ENCODE measurements at places on chromosomes 4 and X. TPM values are rescaled to one million over a fixed set of nuclear protein-coding genes. Genes with fewer than 3 reads are reported as not detected.

Gene FRMPD4
- 2.6 TPM for total RNA-seq

Gene PLP1
- 60.7 TPM for total RNA-seq

Gene FDCSP
- not detected for total RNA-seq

Gene UGT2B15
- not detected for total RNA-seq

Gene KLB
- 0.04 TPM for total RNA-seq

Gene TACR3
- 0.28 TPM for total RNA-seq

Gene SOD3
- 0.07 TPM for total RNA-seq

Gene SSX3
- total RNA-seq = not detected

Gene CLDN34
- total RNA-seq = not detected

Gene ODAPH
- total RNA-seq = not detected

Gene ENPEP
- total RNA-seq = 0.44 TPM

Gene ATOH1
- 0.55 TPM for total RNA-seq

Gene AVPR2
- total RNA-seq = not detected

Gene SRPK3
- not detected for total RNA-seq

Gene HTN1
- total RNA-seq = not detected

DNA sequence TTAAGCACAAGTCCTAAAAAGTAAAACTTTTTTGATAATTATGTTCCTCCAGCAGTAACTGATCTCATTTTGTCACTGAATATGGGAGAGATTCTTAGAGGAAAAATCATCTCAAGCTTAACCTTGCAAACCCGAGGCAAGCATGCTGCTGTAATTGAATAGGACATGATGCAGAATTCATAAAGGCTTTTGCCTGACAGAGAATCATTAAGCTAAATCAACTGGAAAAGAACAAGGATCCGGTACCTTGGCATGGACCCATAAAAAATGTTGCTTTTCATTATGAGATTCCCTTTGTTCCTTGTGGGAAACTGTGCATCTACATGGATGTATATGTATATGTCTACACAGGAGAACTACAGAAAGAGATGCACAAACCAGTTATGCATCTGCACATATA lies 149.1 kb downstream of the PAPSS1 start:
- no peak for DNase-seq

DNA sequence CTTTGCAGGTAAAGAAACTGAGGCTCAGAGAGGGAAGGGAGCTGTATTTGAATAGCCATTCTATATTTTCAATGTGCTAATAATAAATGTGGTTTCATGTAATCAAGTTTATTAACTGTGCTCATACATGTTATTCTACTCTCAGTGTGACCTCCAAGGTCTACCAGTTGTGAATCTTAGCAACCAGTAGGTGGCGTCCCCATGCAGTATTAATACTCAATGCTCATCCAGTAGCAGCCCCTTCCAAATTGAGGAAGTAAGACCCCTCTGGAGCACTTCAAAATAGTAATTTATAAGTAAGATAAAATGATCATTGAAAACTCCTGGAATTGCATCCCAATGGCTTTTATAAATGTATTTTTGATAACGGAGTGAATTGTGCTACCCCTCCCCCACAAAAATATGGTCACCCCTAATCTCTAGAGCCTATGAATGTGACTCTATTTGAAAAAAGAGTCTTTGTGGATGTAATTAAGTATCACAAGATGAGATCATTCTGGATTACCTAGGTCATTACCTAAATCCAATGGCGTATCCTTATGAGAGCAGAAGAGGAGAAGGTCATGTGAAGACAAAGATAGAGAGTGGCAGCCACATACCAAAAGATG lies 20.4 kb upstream of the SEPSECS start:
- DNase-seq = peak; percentile 17

- DNase-seq = no peak
These were observed 101.4 kb upstream of the GPC4 start for GRCh38 chrX:133516686-133517085.

GRCh38 chrX:19514791-19515614 lies at the start of gene MAP3K15:
Gene MAP3K15 (minus strand): TSS chrX:19515508. CDS start chrX:19515261, 247 bp downstream.
- peak; percentile 84 for DNase-seq

DNA sequence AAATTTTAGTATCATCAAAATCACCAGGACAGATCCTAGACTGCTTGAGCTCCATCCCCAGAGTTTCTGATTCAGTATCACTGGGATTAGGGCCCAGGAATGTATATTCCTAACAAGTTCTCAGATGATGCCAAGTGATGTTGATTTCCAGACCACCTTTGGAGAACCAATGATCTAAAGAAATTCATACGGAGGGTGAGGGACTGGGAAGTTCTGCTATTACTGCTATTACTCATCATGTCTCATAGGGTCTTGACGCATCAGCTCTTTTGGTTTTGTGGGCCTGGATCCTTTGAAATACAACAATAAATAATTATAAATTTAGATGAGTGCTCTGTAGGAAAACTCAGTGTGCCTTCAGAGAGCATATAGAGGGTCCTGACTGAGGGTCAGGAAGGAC lies 59.8 kb upstream of the LGI2 start:
- DNase-seq = no peak

GRCh38 chrX:133530960-133531359 lies 115.7 kb upstream of the GPC4 start:
- no peak for DNase-seq

DNA sequence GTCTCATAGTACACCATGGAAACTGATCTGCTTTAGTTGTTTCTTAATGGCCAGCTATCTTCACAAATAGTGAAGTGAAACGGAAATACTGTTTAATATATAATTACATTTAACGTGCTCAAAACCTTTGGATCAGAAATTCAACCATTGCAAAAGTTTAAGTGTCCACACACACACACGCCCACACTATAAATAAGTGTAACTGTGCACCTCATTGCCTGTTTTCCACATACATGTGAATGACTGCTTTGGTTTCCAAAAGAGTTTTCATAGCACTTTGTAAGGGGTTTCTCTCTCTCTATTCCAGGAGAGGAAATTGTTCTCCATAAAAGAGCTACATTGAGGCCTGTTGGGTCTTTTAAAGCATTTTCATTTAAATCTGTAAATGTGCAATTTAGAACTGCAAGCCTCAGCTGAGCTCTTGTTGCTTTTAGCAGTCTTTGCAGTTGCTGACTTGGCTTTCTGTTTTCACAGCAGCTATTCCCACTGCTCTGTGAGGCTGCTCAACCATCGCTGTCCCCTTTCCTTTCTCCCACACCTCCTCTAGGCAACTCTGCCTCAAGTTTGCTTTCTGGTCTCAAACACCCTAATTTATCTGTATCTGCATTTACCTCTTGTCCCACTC lies 94.5 kb downstream of the RAPGEF2 start:
- no peak for DNase-seq

GRCh38 chr4:141573678-141574077 lies 62.7 kb upstream of the IL15 start:
- DNase-seq = no peak

DNA sequence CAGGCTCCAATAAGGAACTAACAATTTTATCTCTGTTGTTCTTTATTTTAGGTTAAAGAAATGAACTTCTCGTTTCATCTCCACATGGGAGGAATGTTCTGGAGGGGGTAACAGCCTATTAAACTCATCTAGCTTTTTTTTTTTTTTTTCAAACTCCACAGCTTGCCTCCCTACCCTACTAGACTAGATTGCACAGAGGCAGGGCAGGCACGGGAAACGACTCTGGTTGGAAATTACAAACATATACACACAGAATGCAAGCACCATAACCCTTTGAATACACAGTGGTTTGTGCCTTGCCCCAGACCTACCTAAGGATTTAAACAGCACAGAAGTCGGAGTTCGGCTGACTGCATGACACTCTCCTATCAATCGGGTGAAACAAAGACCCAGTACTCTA lies 2.7 kb downstream of the MECP2 start:
- DNase-seq = no peak

- DNase-seq = no peak
These were observed 33.4 kb downstream of the TXLNG start for GRCh38 chrX:16819634-16820033.

DNA sequence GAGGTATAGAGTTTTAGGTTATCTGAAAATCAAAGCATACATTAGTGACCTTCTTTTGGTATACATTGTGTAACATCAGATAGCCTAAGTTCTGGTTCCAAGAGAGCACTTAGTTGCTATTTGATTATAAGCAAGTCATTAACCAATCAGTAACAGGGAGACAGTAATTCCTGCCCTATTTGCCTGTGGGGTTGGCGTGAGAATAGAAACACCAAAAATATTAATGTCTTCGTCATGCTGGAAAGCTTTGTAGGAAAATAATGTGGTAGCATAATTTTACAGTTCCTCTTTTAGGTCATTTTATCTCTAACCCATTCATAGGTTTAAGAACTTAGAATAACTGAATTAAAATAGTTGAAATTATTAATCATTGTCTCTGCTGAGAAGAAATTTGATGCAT lies 37.8 kb downstream of the NPNT start:
- DNase-seq = no peak

- DNase-seq = no peak
These were observed 517.1 kb upstream of the ZFP42 start for GRCh38 chr4:187478292-187479140.

GRCh38 chrX:76931518-76931917 lies 504.0 kb downstream of the MAGEE1 start:
- no peak for DNase-seq

GRCh38 chr4:8613421-8614364 lies 21.1 kb downstream of the CPZ start:
- DNase-seq = no peak

DNA sequence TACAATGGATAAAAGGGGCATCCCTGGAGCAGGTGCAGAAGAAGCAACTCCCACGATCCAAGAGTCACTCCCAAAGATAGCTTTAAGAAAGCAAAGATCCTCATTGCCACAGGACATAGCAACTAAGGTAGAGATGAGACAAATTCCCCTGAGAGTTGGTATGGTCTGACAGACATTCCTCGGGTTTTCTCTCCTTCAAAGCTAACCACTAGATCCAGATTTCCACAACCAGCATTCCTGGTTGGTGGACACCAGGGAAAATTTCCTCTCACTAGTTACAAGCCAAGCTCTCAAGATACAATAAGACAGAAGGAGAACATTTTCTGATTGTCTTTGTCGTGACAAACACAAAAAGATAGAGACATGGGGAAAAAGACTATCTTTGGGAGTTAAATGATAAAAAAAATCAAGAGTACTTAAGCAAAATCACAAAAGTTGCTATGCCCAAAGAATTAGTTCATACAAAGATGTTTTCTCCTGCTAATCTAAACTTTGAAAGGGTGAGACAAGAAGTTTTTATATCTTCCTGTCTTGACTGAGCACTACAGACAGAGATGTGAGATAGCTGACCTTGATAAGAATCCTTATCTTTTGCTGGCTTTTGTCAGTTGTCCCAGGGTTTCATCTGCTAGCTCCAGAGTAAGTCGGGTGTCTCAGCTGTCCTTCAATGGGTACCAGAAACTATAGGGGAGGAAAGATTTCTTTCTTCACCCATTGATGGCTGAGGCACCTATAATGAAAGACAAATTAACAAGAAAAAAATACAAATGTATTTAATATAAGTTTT lies 200.5 kb downstream of the CENPC start:
- DNase-seq = no peak

DNA sequence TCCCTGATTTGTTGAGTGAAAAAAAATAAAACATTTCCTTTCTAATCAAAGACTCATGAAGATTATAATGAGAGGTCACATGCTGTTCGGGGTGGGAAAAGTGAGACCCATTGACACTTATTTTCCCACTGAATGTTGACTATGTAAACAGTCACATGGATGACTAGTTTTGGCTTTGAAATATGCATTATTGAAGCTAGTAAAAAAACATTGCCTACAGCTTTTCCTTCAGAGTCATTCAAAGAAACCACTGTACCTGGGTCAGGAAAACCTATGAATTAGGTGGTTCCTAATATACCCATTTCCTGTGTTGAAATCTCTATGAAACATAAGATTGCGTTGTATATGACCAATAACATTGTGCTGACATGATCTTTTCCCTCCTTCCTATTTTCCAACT lies 251.2 kb downstream of the CFAP299 start:
- DNase-seq = no peak

GRCh38 chr4:99102634-99103033 lies 14.0 kb upstream of the ADH5 start:
- no peak for DNase-seq

DNA sequence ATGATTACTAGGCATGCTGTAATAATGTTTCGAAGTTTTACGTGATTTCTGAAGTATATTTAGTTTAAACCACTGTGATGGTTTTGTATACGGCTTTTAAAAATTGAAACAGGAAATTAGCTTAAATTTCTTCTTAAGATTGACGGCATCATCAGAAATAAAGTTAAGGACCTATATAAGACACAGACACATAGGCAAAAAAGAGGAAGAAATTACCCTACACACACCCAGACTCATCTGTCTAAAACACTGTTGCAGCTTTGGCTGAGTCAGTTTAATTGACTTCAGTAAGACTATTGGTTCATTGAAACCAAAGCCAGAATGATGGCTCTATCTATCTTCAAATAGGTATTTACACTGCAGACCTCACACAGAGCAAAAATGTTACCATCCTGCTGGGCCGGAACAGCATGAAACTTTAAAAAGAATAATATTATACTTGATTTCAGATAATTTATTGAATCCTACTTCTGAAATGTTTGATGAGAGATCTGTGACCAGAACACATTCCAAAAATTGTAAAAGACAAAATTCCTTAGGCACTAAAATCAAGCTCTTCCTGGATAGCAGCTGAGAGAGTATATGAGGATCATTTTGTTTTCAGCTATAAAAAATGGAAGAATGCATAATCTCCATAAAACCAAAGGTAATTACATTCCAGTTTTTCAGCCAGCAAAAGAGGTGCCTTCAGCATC lies 4.5 kb downstream of the HHIP start:
- no peak for DNase-seq

- DNase-seq = peak; percentile 22
These were observed 810.3 kb downstream of the IL1RAPL1 start for GRCh38 chrX:29397506-29397905.

- no peak for DNase-seq
These were observed 255.1 kb downstream of the SPRY1 start for GRCh38 chr4:123651536-123652180.

DNA sequence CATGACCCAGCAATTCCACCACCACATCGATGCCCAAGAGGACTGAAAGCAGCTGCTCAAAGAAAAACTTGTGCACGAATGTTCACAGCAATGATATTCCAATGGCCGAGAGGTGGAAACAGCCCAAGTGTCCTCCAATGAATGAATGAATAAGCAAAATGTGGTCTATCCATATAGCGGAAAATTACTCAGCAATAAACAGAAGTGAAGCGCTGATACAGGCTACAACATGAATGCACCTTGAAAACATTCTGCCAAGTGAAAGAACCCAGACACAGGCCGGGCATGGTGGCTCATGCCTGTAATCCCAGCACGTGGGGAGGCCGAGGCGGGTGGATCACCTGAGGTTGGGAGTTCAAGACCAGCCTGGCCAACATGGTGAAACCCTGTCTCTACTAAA lies 5.2 kb upstream of the SLC2A9 start:
- no peak for DNase-seq

DNA sequence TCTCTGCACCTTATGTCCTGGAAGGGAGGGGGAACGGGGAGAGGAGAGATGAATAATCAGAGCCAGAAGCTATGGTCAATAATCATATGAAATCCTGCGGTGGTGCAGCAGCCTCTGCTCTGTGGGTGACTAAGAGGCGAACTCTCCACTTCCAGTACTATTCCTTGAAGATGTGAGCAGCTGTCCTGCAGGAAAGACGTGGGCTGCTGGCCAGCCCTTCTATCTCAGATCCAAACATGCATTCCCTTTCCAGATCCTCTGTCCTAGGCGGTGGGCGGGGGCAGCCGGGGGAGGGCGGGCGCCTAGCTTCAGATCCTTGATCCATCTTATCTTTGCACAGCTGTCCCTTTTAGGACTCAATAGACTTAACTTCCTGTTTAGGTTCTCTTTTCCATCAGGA lies 34.5 kb downstream of the SPINK2 start:
- peak; percentile 56 for DNase-seq

- peak; percentile 59 for DNase-seq
These were observed 16.7 kb downstream of the BCOR start for GRCh38 chrX:40080894-40081678.

GRCh38 chr4:119659576-119659975 lies 31.0 kb upstream of the PDE5A start:
- no peak for DNase-seq

Data from H7 (cell line).